H9 (cell line): ENCODE measurements at places on chromosomes 7 and 10. TPM values are rescaled to one million over a fixed set of nuclear protein-coding genes. Genes with fewer than 3 reads are reported as not detected.

- DNase-seq = no peak
- H3K27me3 ChIP-seq = no peaks in the 10 kb centered on the region
- H3K36me3 ChIP-seq = no peaks in the 10 kb centered on the region
- no peaks in the 10 kb centered on the region for H3K4me1 ChIP-seq
- H3K27ac ChIP-seq = no peak overlapping the region
- H3K4me3 ChIP-seq = no peak overlapping the region
Observed at GRCh38 chr7:41924796-41925195, 221.9 kb upstream of the INHBA start.

- no peak overlapping the region for H3K4me3 ChIP-seq
- no peak overlapping the region for H3K27ac ChIP-seq
- H3K27me3 ChIP-seq = no peaks in the 10 kb centered on the region
- no peak for DNase-seq
Observed at GRCh38 chr7:136247211-136247610, 270.1 kb upstream of the MTPN start.

Gene TES
- total RNA-seq = 28.2 and 30.9 TPM in 2 replicates

Gene EPO
- total RNA-seq = 0.33 and 0.44 TPM in 2 replicates

Gene NUDT13
- total RNA-seq = 1.5 and 1.6 TPM in 2 replicates

DNA sequence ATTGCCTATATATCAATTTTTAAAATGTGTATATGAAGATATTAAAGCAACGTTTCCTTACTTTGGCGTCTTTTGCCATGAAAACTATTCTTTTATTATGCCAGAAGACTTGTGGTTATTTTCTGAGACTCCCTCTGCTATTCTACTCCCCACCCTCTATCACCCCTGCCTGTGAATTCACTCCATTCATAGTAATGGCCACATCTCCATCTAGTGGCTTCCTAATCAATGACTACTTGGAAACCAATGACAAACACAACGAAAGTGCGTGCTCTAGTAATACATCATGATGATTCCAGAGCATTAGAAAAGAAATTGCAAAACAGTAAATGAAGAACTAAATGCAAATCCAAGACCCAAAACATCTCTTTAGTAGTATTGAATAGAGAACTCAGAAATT, 186.7 kb upstream of the HGF start:
- H3K36me3 ChIP-seq = no peaks in the 10 kb centered on the region
- no peaks in the 10 kb centered on the region for H3K4me1 ChIP-seq
- no peak for DNase-seq
- no peak overlapping the region for H3K27ac ChIP-seq
- H3K4me3 ChIP-seq = no peak overlapping the region
- H3K27me3 ChIP-seq = no peaks in the 10 kb centered on the region

DNA sequence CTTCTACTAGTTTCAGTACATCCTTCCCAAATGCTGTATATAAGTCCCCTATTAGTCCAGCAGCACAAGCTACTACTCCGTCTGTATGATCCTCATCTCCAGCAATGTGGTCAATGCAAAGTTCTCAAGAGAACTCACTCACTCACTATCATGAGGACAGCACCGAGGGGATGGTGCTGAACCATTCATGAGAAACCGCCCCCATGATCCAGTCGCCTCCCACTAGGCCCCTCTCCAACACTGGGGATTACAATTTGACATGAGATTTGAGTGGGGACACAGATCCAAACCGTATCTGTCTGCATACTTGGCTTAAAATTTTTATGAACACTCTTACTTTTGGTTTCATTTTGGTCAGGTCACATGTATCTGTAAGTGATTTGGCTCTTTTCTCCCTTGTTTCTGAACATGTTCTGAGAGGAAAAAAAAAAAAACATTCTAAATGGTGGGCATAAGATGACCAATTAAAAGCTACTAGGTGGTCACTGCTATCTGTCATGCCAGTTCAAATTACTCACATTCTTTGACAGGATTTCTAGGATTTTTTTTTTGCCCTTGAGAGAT, 60.1 kb downstream of the ZNF783 start:
- no peak overlapping the region for H3K4me3 ChIP-seq
- H3K4me1 ChIP-seq = peaks cover 3% of the 10 kb centered on the region; the same call in 1 of the 2 replicates
- no peak overlapping the region for H3K27ac ChIP-seq
